Fibroblast of skin of scalp (primary cell): ENCODE measurements at places on chromosomes 2 and 18.
A peak's percentile ranks its signal among the peaks of the same experiment; 100 is the strongest.

DNA sequence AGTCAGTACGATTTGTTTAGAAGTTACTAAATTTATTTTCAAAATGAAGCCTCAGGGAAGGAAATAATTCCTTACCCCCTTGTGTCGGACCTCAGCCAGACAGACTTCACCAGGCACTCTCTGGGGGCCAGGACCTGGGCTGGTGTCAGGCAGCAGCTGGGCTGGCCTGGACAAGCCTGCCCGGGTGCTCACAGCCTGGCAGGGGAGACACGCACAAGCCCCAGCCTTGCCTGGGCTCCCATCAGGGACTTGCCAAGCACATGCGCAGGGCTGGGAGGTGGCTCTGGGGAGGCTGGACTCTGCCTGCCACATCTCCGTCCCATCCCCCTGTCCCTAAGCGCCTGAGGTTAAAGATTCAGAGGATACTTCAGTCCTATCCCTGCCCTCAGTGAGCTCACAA, 56.8 kb upstream of the HS6ST1 start:
- DNase-seq, result no peak

DNA sequence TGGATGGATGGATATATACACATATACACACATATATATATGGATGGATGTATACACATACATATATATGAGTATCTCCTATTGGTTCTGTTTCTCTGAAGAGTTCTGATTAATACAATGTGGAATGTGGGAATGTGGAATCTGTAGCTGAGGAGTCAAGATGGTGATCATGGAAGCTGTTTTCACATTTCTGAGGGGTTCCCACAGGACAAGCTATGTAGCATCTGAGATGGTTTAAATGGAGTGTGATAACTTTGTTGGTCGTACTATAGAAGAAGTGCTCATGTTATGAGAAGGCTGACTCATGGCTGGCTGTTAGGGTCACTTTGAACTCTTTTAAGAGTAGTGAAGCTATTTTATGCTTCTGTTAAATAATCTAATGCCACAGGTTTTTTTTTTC, 279.7 kb downstream of the MEIS1 start:
- DNase-seq, result peak; percentile 90

DNA sequence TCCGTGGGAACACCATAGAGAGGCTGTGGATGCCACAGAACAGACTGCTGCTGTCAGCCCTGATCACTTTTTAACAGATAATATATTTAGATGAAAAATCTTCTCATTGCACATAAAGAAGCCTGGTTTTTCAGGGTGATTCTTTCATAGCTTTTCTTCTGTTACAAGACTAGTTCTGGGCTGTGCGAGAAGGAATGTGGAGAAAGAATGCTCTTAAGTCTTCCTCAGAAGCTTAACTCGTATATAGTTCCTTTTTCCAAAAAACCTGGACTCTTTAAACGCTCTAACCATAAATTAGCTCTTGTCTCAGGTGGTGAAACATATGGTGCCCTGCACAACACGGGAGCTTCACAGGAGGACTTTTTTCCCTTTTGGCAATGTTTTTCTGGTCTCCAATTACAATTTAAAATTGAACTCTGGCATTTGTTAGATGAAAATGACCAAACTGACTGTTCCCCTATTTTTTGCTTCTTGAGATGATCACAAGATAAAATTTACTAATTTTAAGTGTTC, 125.9 kb upstream of the SMAD7 start:
- DNase-seq, result no peak

DNA sequence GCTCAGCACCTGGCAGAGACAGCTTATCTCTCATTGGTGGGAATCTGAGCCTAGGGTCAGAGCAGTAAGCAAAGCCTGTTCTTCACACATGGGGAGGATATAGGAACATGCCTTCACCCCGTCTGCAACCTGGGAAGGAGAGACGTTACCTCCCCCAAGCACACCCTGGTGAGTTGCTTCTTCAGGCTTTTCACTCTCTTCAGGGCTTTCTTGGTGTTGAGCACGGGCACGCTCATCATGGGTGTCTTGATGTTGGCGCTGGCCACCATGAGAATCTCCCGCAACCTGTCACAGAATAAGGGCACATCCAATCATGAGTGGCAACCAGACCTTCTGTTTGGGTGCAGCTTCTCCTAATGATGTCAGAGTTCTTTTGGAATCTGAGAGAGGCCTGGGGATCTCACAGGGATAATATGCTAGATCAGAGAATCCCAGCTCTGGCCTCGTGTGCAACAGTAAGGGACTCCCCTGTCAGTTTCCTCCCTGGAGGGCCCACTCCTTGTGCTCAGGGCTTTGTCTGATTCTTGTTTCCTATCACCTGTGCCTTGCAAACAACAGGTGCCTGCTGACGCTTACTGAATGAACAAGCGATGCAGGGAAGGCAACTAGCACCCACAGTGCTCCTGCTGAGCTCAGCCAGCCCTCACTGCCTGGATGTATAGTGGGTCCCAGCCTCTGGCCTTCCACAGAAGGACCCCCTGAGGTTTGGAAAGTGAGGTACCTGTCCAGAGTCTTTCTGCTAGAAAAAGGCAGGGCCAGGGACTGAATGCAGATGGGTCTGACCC, 66.3 kb downstream of the POLR1A start:
- DNase-seq, result no peak

- no peak for DNase-seq
Measured at GRCh38 chr2:88492002-88492401, 39.5 kb upstream of the FOXI3 start.

DNA sequence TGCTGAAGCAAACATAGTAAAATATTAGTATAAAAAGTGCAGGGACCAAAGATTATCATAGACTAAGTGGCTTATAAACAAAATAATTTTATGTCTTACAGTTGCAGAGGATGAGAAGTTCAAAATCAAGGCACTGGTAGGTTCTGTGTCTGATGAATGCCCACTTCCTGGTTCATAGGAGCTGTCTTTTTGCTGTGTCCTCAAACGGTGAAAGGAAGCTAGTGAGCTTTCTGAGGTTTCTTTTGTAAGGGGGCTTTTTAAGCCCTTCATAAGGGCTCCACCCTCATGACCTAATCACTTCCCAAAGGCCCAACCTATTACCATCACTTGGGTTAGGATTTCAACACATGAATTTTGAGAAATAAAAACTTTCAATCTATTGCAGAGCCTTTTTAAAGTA, 946.7 kb upstream of the ACVR2A start:
- no peak for DNase-seq

GRCh38 chr2:60058781-60059180, 494.7 kb downstream of the BCL11A start:
- no peak for DNase-seq

DNA sequence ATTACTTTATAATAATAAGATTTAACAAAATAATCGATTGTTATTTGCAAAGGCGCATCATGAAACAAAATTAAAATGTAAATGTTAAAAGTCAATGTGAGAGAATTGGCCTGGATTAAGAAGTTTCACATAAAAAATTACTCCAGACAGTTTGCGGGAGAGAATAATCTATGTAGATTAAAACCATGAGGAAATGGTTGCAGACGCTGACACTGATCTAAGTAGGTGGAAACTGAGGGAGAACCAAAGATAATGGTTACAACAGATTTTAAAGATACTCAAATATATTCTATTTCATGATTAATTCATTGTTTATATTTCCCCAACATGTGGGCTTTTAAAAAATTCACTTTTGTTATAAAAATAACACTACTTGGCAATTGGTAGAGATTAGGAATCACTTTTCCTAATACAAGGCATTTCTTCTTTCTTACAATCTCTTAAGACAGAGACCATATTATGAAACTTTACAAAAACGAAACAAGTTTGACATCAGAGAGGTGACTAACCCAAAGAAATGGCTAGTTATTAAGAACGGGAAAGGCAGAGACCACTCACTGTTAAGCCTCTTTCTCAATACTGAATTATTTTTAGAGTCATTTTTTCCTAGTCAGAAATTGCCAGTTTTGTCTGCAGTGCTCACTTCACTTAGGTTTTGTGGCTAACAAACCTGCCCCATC, 1.6 kb downstream of the KANSL1L start:
- DNase-seq, result peak; percentile 62

DNA sequence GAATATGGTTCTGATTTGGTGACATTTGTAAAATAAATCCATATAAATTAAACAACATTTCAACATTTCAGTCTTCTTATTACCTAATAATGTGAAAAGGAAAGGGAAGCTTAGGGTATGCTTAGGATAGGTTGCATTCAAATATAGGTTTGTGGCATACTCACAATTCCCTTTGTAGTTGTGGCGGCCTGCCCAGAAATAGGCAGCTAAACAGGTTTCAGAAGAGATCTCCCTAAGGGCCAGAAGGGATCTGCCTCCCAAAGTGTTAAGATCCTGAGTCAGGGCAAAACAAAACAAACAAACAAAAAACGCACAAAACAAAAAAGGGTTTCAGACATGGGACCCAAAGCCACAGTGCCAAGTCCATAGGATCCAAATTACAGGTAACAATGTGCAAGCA, 41.4 kb upstream of the TCF7L1 start:
- no peak for DNase-seq

GRCh38 chr2:120453635-120453998, 107.7 kb downstream of the INHBB start:
- DNase-seq, result peak; percentile 29

DNA sequence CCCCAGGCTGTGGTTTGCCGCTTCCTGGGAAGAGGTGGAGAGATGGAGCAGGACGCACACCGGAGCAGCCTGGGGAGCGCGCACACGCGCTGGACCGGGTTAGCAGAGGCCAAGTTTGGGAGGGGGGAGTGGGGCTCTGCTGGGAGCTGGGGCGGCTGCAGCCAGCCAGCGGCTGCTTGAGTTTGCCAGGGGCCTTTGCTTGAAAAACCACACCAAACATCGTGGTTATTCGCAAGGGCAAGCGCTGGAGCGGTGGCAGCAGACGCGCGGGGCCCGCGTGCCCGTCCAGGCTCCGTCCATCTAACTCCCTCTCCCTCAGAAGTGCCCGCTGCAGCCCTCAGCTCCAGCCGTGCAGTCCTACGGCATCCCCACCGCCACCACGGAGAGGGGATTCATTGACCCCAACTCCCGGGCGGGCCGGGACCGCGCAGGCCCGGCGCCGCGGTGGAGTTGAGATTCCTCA, 4.6 kb downstream of the PTGR3 start:
- DNase-seq, result no peak

DNA sequence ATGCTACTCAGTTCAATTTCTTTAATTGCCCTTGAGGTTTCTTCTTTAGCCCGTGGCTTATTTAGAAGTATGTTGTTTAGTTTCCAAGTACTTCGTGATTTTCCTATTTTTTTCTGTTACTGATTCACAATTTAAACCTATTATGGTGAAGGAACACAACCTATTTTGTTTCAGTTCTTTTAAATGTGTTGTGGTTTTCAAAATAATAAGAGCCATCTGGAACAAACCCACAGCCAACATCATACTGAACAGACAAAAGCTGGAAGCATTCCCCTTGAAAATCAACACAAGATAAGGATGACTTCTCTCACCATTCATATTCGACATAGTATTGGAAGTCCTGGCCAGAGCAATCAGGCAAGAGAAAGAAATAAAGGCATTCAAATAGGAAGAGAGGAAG, 155.2 kb downstream of the GALNT1 start:
- DNase-seq, result peak; percentile 46

DNA sequence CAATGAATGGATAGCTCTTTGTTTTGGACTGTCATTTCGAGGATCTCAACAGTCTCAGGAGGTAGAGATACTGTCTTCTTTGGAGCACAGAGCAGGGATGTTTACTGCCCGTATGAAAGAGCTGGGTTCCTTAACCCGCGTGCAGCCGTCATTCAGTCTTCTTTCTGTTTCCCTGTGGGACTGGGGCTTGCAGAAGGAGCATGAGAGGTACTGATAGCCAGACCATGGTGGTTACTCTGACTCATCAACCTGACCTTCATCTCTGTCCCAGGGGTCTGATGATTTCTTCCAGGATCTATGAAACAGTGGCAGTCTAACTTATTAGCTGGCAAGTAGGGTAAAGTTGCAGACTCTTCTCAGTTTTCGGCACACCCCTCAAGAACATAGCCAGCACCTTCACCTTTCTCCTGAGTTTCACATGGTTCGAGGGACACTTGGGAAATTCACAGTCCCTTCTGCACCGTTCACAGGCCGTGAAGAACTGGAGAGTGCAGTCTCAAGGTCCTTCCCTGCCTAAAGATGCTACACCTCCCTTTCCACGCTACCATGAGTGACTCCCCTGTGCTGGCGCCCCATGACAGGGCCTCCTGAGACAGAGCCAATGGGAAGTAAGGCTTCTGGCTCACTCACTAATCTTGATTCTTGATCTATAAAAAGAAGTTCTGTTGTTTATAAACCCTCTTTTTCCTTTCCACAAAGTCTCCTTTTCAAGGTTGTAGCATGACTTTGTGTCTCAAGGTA, 226.2 kb downstream of the MC4R start:
- peak; percentile 60 for DNase-seq

DNA sequence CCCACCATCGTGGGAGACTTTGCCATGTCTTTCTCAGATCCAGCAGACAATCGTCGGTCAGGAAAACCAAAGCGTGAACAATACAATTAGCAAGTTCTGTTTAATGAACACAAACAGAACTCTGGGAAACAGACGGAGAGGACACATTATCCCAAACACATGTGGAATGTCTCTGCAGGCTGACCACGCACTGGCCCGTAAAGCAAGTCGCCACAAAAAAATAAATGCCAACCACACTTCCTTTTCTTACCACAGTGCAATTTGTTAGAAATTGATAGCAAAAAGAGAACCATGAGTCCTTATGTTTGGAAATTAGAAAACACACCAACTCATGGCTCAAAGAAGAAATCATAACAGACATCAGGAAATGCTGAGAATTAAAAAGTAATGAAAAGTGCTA, 210.9 kb downstream of the TWIST2 start:
- no peak for DNase-seq

DNA sequence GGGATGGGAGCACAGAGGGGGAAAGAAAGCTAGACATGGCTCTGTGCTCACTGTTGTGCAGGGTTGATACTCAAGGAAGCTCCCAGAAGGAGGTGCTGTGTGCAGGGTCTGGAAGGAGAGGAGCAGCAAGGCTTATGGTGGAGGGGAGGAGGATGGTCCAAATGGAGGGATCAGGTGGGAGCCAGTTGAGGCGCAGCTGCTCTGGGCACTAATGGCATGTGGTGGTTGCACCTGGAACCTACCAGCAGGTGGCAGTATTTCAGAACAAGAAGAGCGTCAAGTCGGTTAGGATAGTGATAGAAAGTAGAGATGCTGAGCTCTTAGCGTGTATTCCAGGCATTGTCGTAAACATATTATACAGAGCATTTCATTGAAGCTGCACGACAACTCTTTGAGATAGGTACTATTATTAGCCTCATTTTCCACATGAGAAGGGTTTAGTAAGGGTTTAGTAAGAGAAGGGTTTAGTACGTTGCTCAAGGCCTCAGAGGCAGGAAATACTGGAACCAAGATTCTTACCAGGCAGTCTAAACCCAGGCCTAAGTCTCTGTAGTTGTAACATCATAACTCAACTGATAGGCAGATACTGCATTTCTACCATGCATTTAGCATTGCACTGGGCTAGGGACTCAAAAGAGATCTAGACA, 223.7 kb downstream of the CYP26B1 start:
- peak; percentile 63 for DNase-seq
